ENCODE measurements at places on chromosomes 4 and X. TPM values are rescaled to one million over a fixed set of nuclear protein-coding genes. Genes with fewer than 3 reads are reported as not detected.

Gene TMPRSS11D
- total RNA-seq, result not detected

- H3K27me3 ChIP-seq, result no peaks in the 10 kb centered on the region
- H3K36me3 ChIP-seq, result no peaks in the 10 kb centered on the region
- no peak overlapping the region for H3K4me3 ChIP-seq
- no peak for DNase-seq
- no peaks in the 10 kb centered on the region for H3K4me1 ChIP-seq
Measured at GRCh38 chr4:4735136-4735750, 124.2 kb upstream of the MSX1 start.

- no peak overlapping the region for H3K27ac ChIP-seq
- H3K4me3 ChIP-seq, result no peak overlapping the region
- H3K27me3 ChIP-seq, result no peaks in the 10 kb centered on the region
- H3K36me3 ChIP-seq, result no peaks in the 10 kb centered on the region
- DNase-seq, result no peak
Measured at GRCh38 chrX:14274691-14275090, 245.0 kb upstream of the GEMIN8 start.

- no peaks in the 10 kb centered on the region for H3K27me3 ChIP-seq
- DNase-seq, result no peak
- no peak overlapping the region for H3K4me3 ChIP-seq
- H3K27ac ChIP-seq, result no peak overlapping the region
- no peaks in the 10 kb centered on the region for H3K4me1 ChIP-seq
Measured at GRCh38 chrX:50097071-50097470, 103.7 kb downstream of the AKAP4 start.

Gene CNKSR2
- total RNA-seq, result 0.44 TPM

- no peak overlapping the region for H3K27ac ChIP-seq
- H3K4me3 ChIP-seq, result no peak overlapping the region
- no peaks in the 10 kb centered on the region for H3K27me3 ChIP-seq
- no peaks in the 10 kb centered on the region for H3K4me1 ChIP-seq
- H3K36me3 ChIP-seq, result no peaks in the 10 kb centered on the region
Measured at GRCh38 chr4:56323327-56323726, 64.0 kb downstream of the AASDH start.
